ENCODE measurements at places on chromosomes 16 and 17. TPM values are rescaled to one million over a fixed set of nuclear protein-coding genes. Genes with fewer than 3 reads are reported as not detected.

DNA sequence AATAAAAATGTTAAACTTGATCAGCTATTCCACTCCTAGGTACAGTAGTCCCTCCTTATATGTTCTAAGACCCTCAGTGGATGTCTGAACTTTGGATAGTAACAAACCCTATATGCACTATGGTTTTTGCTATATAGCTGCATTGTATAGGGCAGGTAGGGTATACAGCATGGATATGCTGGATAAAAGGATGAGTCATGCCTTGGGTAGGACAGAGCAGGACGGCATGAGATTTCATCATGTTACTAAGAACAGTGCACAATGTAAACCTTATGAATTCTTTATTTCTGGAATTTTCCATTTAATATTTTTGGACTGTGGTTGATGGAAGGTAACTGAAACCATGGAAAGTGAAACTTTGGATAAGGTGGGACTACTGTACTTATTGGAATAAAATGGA is 235.1 kb downstream of the CEP112 start:
- no peaks in the 10 kb centered on the region for H3K27me3 ChIP-seq
- DNase-seq, result peak; percentile 3
- no peaks in the 10 kb centered on the region for H3K4me1 ChIP-seq
- H3K27ac ChIP-seq, result no peak overlapping the region
- H3K36me3 ChIP-seq, result no peaks in the 10 kb centered on the region

The KRTAP9-8 gene
- total RNA-seq, result not detected

DNA sequence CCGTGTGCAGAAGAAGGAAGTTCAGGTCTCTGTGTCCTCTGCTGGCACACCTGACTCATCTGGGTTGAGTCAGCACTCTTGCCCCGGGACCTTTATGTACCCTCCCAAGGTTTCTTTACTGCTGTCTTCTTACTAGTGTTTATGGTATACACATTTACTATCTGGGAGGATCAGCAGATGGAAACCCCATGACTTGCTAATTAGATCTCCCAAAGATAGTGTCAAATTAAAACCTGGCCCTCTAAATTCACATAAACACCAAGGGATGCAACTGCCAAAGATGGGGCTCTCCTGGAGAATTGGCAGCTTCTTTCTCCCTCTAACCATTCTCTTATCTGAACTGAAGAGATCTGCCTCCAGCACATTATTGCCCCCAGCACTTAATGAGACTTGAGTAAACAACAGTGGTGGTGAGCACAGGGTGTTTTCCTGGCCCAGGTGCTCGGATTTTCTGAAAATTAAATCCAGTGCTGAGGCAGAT is 718.1 kb upstream of the SOX9 start:
- H3K4me3 ChIP-seq, result no peak overlapping the region
- H3K27me3 ChIP-seq, result no peaks in the 10 kb centered on the region
- no peaks in the 10 kb centered on the region for H3K36me3 ChIP-seq
- DNase-seq, result no peak
- no peaks in the 10 kb centered on the region for H3K4me1 ChIP-seq

DNA sequence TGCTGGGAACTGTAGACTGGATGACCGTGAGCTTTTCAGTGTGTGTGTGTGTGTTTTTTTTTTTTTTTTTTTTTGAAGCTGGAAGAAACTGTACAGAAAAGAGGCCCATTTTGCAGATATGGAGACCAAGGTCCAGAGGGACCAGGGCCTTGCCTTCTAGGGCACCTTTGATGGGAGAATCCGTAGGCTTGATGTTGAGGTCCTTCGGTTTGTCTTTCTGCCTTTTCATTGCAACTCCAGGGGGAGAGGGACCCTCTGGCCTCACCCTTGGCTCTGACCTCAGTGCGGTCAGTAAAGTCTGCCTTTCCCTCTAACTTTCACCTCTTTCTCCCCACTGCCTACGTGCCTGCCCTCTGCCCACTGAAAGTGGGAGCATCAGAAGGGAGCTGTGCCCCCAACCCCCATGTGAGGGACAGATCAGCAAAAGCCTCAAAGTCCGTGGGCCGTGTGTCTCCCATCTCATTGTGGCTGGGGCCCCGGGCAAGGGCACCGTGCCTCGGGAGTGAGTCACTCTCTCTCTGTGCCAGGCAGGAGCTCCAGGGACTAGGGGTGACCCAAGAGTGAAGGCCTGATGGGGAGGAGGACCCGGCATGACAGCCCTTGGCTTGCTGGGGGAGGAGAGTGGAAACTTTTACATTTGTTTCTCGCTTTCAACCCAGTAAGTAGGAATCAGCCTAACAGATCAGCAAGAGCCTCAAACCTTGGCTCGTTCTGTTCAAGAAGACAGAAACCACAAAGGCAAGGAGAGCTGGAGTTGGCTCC is 123.6 kb downstream of the CMIP start:
- H3K27ac ChIP-seq, result peak overlapping the region; percentile 65
- no peak for DNase-seq
- no peaks in the 10 kb centered on the region for H3K27me3 ChIP-seq
- peaks cover 20% of the 10 kb centered on the region for H3K4me1 ChIP-seq
- H3K36me3 ChIP-seq, result no peaks in the 10 kb centered on the region

GRCh38 chr17:28369684-28370034 is 448 bp downstream of the VTN start:
- DNase-seq, result no peak
- H3K27me3 ChIP-seq, result no peaks in the 10 kb centered on the region

Data from HCT116 (cell line).